Right atrium auricular region (tissue), 2 donors: ENCODE measurements at places on chromosomes 2 and 18.

DNA sequence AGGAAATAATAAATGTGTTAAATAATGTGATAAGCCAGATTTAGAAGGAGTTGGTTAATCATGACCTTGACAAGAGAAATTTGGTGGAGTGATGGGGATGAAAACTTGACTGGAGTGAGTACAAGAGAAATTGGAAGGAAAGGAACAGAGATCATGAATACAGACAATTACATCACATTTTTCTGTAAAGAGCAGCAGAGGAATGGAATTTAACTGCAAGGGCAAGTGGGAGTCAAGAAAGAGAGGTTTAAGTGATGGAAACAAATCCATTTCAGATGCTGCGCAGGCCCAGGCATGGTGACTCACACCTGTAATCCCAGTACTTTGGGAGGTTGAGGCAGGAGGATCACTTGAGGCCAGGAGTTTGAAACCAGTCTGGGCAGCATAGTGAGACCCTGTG is 46.7 kb downstream of the ICA1L start:
- DNase-seq = no peak

DNA sequence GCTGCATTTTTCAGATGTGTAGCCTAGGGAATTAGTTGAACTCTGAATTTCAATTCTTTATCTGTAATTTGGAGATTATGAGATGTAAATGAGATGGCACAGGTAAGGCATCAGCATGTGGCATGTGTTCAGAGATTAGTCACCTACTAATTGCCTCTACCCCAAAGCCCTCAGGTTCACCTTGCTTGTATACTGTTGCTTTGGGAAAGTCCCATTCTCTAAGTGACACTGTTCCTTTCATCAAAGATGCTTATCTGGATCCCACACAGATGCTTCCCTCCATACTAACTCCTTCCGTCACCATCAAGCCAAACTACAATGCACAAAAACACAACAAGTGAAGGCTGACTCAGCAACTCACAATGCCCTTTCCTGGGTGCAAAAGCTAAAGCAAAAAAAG is 143.7 kb downstream of the LRATD1 start:
- DNase-seq = no peak

- DNase-seq = no peak
These were observed 9.1 kb upstream of the DSG3 start for GRCh38 chr18:31438402-31438801.

DNA sequence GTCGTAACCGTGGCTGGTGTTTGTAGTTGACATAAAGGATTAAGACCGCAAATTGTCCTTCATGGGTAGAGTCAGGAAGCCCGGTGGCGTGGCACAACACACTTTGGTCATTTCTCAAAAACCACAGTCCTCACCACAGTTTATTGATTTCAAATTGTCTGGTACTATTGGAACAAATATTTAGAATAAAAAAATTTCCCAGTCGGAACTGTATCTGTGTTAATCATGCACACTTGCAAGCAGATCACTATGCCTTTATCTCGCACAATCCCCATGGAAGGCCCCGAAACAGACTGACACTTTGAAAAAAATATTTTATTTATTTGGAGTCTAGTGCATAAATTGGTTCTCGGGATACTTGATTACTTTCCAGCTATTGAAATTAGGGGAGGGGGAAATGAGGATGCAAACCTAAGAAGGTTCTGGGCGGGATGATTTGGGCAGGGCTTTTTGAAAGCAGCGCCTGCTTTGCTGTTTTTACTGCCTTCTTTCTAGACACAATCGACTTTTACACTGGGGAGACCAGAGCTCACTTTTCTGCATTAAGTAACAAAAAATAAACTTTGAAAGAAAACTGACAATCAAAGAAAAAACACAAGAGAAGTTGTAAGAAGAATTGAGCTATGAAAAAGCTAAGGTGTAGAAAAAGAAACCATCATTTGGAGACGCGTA is 15.4 kb upstream of the HOXD1 start:
- no peak for DNase-seq

DNA sequence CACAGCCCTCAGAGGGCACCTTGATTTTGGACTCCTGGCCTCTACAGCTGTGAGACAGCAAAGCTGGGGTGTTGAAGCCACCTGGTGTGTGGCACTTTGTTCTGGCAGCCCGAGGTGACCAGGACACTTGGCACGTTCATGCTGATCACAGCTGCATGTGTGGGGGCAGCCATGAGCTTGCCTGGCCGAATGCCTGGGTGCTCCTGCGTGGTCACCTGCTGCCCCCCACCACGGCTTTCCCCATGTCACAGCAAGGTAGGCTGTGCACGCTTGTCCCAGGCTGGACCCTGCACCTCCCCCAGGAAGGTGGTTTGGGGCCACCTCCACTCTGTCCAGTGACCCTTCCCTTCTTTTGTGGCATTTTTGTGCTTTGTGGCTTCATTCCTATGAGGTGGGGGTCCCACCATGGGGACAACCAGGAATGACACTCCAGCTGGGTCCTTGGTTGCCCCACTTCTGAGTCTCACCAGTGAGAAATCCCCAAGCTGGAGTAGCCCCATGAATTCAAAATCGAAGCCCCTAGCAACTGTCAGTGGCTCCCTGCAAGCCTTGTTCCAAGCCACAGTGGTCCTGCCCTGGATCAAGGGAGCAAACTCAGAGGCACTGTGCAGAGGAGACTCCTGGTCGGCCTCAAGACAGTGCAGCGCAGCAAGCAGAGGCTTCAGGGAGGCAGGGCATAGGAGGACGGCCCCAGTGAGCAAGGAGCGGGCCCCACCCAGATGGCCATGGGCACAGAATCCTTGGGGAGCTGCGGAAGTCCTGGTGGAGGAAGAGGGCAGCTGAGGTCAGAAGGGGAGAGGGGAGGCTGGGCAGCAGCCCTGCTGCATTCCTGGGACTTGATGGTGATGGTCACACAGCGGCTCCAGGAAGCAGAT is 121.4 kb upstream of the HS6ST1 start:
- DNase-seq = peak; percentile 48

- no peak for DNase-seq
These were observed 628 bp downstream of the GIGYF2 start for GRCh38 chr2:232697807-232698110.
